ENCODE measurements at places on chromosomes 7 and 10.

DNA sequence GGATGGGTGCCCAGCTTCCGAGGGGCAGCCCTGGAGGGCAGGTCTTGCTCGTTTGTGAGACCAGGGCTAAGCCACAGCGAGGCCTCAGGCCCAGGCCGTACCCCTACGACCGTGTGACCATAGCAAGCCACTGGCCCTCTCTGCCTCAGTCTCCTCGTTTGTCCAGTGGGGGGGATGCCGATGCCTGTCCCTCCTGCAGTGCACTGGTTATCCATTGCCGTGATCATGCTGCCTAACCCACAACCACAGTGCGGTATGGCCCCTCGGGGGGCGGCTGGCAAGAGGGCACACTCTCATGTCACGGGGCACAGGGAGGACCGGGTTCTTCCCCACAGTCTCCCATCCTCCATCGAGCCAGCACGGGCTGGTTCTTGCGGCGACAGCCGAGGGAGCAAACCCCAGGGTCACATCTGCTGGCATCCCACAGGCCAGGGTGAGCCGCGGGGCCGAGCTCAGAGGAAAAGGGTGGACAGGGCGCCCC, 80.5 kb downstream of the ELFN1 start:
- no peak for DNase-seq

GRCh38 chr10:111531690-111532089, 454.9 kb downstream of the ADRA2A start:
- no peak for DNase-seq

DNA sequence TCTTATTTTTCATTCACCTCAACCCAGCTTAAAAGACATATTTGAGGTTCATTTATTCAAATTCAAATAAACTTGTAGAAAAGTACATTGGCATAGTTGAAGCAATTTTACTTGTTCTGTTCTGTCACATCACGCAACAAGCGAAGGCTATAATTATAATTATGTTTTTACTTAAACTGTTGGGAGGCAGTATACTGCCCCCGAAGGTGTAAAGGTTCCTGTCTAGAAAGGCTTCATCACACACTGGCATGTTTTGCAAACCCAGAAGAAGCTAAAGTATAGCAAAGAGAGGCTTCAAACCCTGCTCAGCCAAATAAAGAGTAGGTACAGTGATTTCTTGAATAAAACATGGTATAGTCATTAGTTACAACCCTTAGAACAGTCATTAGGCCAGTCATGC, 62.6 kb downstream of the CDCA7L start:
- DNase-seq = no peak

DNA sequence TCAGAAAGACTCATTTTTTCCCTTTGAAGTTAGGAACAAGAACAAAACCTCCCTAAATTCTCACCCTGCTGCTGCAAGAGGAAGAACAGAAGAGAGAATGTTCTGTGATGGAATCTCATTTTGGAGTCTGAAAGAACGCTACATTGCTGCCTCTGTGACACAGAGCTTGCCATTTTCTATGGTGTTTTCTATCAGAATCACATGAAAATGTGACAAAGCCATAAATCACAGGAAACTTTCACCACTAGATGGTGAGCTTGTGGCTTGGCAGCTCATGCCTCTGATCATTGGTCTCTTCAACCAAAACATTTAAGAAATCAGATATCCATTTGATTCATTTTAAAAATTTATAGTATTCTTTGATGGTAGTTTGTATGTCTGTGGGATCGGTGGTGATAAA, 82.9 kb downstream of the CADPS2 start:
- no peak for DNase-seq

DNA sequence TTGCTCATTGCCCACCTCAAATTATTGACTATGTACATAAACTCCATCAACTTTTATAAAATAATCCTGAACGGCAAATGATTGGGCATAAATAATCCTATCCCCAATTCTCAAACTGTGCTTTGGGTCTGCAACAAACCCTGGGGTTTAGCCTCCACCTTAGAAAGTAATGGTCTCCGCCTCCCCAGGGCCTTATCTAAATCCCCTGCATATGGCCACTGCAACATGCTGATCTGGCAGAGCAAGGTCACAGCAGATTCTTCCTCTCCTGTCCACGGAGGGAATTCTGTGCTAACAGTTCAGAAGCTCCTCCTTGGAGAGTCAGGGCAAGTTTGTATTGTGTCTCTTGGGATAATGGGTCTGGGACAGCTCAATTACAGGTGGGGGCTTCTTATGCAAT, 18.4 kb downstream of the FXYD4 start:
- no peak for DNase-seq

DNA sequence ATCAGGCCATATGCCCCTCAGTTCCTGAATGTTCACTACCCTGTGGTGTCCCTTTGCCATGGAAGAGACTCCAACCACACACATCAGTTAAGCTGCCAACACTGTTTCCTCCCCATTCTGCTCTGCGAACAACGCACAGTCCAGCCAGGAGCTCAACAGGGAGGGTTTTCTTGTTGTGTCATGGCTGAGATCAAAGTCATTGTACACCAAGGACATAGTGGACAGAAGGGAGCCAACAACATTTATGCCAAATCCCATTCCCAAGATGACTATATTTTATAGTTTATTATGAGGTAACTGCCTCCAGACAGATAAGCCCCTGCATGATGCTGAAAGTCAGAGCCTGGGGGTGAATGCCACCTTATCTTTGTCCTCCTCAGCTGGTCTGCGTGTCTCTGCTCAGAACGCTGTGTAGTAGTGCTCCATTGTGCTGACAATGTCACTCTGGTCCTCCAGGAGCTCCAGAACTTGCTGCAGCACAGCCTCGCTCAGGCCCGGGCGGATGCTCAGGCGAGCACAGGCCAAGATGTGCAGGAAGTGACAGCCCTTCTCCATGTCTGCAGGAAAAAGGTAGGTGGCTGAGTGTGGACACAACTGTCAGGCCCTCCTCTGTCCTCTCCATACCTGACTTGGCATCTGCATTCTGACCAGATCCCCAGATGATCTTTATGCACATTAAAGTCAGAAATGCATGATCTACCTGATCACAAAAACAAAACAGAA, 27.1 kb upstream of the SH3PXD2A start:
- DNase-seq = no peak

DNA sequence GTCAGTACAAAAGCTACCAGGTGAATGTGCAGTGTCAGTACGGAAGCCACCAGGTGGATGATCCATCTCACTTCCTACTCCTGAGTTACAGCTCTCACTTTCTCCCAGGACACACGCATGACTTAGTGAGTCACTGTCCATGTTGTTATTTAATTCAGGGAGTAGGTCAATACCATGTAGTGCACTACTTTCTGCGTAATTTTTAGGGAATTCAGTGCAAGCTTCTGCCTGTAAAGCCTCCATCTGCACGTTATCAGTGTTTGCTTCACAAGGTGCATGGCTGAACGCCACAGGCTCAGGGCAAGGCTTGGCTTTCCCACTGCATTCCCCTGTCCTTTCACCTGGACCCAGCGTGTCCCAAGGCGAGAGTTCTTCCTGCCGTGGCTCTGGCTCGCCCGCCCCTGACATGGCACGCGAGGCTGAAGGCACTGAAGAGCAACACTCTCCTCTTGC, 59.5 kb downstream of the LARP4B start:
- DNase-seq = no peak

GRCh38 chr10:98403812-98404504, 11.0 kb downstream of the PYROXD2 start:
- DNase-seq = no peak

GRCh38 chr10:69104994-69105790, 17.3 kb downstream of the SRGN start:
- DNase-seq = no peak

DNA sequence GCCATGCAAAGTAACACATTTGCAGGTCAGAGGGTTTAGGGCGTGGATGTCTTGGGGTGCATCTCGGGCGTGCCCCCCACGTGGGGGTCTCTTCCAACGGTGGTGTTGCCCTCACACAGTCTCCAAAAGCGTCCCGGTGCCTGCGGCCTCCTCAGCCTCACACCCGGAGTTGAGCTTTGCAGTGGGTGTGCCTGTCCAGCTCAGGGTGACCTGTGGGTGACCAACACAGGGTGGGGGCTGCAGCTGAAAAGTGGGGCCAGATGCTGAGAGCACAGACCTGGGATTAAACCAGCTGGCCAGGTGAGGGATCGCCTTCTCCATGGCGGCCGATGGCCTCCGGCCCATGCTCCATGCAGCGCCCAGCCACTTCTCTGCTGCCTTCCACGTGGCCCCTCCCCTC, 63.1 kb downstream of the PWWP2B start:
- no peak for DNase-seq

- DNase-seq = no peak
Observed at GRCh38 chr10:123327450-123327849, 173.2 kb downstream of the BUB3 start.

GRCh38 chr10:131901181-131901829, 497 bp downstream of the PPP2R2D start:
- no peak for DNase-seq

DNA sequence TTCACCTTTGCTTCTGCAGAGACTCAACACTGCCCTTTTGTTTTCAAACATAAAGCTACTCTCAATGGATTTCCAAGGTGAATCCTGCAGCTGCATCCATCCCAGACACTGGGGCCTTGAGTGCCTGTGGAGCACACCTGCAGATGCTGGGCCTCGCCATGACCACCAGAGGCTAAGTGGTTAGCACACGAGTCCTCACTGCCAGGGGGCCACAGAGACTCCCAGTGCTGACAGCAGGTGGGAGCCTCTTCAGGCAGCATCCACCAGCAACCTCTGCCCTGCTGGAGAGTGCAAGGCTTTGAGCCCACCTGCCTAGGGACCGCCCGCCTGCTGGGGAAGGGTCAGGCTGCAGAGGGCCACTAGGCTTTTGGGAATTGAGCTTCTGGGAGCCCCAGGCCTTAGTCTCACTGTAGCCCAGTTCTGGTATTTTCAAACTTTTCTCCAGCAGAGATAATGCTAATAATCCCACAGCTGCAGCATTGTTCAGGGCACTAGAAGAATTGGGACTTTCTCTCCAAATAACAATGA, 9.4 kb upstream of the HPS1 start:
- no peak for DNase-seq

DNA sequence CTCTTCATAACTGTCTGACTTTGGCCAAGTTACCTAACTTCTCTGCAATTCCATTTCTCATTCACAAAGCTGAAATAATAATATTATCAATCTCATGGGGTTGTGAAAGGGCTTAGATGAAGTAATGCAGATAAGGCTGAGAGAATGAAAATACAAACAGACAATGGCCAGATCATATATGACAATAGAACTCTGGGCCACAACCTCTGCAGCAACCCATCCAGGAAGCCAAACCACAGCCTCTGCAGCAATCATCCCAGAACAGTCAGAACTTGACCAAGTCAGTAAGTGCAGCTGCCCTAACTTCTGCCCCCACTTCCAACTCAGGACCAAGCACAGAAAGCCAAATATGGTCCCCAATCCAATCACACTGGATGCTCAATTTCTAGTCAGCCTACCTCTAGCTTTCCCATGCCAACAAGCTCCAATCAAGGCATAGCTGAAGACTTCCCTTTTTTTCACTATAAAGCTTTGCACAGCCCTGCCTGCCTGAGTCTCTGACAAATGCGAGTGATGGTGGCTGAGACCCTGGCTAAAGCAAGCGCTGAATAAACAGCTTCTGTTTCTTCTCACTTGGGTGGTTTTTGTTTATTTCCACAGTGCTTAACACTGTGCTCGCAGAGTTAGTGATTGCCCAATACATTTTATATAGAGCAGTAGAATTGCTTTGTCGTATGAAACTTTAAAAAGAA, 34.8 kb upstream of the TNPO3 start:
- DNase-seq = no peak

All from stimulated activated CD4-positive, alpha-beta T cell treated with anti-CD3 and anti-CD28 coated beads, TNF-alpha, amount 100 ng/mL, for 48 hours (primary cell).